ENCODE measurements at places on chromosomes 16 and 17.
A peak's percentile ranks its signal among the peaks of the same experiment; 100 is the strongest.

DNA sequence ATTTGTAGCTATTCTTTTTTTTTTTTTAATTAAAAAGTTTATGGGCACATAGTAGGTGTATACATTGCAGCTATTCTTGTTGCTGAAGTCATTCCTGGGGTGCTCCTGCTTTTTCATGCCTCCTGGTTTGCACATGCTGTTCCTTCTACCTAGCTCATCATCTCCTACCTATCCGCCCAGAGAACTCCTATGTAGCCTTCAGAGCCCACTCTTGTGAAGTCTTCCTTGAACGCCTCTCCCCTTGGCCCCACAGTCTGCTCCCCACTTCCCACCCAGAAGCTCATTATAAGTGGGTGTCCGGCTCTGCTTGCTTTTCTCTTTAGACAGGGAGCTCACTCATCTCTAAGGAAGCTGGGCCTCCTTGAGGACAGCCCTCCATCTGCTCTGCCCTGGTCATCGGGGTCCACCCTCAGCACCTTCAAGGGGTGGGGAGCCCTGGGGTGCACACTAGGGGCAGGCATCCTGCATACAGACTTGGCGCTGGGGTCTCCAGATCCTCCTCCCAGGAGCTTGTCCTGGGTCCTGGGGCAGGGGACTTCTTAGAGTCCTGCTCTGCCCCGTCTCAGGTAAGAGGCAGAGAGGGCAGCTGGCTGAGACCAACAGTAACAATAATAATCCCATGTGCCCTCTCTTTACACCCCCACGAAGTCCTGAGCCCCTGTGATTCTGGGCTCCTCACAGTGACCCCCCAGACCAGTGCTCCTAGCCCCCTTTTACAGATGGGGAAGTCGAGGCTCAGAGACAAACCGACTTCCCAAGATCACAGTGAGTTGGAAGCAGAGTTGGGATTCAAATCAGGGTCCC lies 3.5 kb upstream of the B9D1 start:
- no peak for DNase-seq

DNA sequence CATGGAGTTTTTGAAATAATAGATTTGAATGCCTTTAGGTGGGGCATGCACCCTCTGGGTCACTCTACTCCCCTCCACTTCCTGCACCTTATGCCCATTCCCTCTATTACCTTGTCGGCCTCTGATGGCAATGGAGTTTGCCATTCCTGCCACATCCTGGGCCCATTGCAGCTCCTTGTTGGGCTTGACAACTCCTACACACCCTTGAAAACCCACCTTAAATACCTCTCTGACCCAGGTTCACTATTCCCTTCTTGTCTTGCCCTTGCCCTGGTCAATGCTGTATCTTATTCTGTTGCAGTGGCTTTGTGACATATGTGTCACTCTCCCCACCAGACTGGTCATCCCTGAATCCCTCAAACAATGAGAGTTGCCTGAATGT lies 2.4 kb downstream of the CCR7 start:
- DNase-seq = no peak

DNA sequence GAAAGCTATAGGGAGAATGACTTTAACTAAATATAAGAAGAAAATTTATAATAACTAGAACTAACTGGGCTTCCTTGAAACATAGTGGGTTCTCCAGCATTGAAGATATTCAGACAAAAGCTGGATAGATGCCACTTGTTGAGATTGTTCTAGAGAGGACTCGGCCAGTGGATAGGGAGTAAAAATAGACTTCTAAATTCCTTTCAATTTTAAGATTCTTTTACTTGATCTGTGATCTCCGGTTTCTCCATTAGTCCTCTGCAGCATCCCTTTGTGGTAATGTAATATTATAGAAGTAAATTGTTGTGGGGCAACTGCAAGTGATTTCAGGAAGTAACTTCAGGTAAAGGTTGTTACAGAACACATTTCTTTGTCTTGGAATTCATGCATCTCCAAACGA lies 10.3 kb upstream of the RARA start:
- DNase-seq = no peak

GRCh38 chr16:65944361-65944760 lies 422.1 kb upstream of the CDH5 start:
- no peak for DNase-seq

DNA sequence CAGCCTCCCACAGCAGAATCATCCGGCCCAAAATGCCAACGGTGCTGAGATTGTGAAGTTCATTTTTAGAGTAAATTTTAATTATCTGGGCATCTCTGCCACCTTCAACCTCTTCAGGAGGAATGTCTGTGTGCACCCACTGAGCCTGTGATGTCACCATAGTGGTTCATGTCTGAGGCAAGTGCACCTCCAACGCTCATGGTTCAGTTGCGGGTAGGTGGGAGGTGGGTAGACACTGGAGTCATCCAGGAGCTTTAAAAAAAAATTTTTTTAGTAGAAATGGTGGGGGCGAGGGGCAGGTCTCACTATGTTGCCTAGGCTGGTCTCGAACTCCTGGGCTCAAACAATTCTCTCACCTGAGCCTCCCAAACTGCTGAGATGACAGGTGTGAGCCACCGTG lies 1.9 kb downstream of the FLYWCH1 start:
- no peak for DNase-seq

DNA sequence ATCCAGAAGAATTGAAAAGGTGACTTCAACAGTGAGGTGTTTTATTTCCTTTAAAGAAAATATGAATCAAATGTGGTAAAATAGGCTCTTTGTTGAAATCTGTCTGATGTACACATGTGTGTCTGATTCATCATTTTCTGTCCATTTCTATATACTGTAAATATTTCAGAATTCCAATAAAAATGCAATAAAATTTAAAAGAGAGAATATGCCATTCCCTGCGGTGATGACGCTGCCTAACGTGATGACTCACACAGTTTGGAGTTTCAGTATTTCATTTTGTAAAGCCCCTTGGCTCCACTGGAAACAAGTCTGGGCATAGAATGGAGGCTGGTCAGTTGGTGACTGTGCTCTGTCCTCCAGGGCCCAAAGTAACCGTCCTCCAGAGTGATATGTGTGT lies 482.5 kb upstream of the CDH5 start:
- DNase-seq = peak; percentile 43

GRCh38 chr17:6303664-6304063 lies 131.3 kb downstream of the AIPL1 start:
- DNase-seq = peak; percentile 30

DNA sequence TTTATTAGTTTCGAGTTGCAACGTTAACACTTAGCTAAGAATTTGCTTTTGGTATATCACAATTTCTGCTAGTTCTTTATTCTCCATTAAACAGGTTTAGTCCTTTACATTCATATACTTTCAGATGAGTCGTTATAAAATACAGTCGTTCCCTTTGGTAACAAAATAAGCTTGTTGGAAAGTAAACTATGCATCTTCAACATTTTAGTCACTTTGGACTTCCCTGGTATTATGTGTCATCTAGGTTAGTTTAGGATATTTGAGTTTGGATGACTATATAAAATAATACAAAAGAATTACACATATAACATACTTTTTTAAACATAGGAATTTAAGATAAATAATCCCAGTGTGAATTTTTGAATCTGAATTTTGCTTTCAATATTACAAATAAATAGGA lies 351.5 kb downstream of the BCAS3 start:
- DNase-seq = no peak

All from LoVo (cell line).